Effector memory CD8-positive, alpha-beta T cell (primary cell): ENCODE measurements at places on chromosomes 3 and 15.

GRCh38 chr15:41285285-41285684 is 47.1 kb downstream of the OIP5 start:
- no peak for DNase-seq

DNA sequence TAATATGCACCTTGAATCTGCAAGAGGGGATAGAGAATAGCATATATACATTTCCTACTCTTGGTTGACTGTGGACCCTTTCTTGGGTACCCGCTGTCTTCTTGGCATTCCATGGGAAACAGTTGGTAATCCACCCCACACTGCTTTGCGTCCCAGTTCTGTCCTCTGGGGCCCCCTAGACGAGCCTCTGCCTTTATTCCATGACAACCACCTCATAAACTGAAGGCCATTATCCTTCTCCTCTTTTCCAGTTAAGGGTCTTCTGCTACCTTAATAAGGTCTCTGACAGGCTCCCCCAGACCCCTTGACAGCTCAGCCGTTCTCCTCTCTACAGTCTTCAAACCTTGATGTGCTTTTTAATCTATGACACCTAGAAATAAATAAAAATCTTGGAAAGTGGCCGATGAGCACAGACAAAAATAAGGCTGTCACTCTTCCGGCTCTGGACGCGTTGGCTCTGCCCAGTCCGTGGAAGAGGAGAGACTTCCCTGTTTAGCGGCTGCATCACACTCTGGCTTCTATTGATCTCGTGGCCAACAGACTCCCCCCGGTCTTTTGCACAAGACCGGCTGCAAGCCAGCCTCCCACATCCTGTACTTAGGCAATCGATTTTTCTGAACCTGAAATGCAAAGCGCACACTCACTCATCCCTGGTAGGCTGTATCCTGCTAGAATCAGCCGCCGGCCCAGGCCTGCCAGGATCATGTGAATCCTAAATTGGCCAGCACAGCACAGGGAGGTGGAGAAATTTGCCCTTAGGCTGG is 251.0 kb upstream of the TLE3 start:
- no peak for DNase-seq

GRCh38 chr3:152430223-152431002 is 161.7 kb downstream of the MBNL1 start:
- no peak for DNase-seq

GRCh38 chr3:143172062-143172794 is 52.7 kb downstream of the CHST2 start:
- DNase-seq: no peak

GRCh38 chr3:37913522-37913921 is 51.8 kb downstream of the CTDSPL start:
- DNase-seq: no peak

DNA sequence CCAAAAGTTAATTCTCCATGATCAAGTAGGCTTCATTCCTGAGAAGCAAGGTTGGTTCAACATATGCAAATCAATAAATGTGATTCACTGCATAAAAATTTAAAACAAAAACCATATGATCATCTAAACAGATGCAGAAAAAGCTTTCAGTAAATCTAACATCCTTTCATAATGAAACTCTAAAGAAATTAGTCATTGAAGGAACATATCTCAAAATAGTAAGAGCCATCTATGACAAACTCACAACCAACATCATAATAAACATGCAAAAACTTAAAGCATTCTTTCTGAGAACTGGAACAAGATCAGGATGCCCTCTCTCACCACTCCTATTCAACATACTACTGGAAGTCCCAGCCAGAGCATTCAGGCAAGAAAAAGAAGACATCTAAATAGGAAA is 254.1 kb downstream of the AGBL1 start:
- no peak for DNase-seq

DNA sequence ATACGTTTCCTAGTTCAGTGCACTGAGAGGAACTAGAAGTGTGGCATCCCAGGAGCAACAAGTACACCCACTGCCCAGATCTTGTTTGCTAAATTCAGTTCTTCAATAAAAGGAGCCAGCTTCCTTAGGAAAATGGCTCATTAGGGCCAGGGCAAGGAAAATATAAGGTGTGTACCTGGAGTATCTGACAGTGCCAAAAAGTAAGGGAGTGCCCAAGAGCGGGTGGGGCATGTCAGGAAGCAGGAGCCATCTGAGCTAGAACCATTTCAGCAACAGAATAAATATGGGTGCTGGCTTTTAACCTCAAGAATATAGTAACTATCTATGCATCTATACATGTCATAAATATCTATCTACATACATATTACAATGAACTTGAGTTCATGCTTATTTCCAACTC is 44.1 kb downstream of the SLC41A3 start:
- no peak for DNase-seq

DNA sequence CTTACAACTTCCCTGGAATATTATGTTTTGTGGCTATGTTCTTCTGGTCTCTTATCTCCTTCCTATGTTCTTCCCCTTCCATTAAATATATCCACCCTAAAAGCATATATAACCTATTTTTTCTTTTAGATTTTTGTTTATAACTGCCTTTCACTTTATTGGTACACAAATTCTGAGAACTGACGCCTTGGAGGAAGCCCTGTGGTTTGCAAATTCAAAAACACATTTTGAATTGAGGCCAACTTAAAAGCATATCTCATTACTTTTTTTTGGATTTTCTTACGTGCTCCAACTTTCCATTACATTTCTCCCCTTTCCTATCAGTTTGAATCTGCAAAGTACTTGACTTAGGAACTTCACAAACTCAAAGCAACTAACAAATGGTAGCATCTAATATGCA is 15.3 kb upstream of the COLQ start:
- DNase-seq: no peak

DNA sequence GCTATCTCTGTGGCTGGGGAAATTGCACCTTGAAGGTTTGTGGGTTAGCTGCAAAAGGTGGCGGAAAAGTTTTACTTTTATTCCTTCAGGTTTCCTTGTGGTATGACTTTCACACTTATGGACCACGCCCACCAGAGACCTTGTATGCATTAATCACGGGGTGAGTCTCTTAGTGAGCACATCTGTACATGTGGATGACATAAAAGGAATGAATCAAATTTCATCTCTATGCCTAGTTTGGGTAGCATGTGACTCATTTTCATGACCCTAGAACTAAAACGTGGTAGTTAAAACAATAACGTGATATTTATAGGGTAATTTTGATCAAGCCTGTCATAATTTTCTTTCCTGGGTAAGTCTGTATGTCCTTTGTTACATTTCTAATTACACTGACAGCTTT is 141.7 kb downstream of the PDCD6IP start:
- DNase-seq: no peak

DNA sequence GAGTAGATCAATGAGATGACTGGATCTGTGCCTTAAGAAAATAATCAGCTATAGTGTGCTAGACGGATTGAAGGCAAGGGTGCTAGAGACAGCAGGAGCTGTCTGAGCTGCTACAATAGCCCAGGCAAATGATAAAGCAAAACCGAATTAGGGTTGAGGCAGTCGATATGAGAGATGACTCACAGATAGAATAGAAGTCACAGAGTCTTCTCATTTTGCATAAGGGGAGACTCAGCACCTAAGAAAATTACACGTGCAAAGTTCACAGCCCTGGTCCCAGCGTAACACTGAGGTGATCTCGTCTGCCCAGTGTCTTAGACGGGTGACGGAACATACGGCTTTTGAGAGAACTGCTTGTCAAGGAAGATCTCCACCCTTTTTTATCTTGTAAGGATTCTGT is 11.6 kb downstream of the LPP start:
- DNase-seq: no peak

- DNase-seq: no peak
Observed at GRCh38 chr15:92949604-92950249, 49.6 kb downstream of the CHD2 start.

DNA sequence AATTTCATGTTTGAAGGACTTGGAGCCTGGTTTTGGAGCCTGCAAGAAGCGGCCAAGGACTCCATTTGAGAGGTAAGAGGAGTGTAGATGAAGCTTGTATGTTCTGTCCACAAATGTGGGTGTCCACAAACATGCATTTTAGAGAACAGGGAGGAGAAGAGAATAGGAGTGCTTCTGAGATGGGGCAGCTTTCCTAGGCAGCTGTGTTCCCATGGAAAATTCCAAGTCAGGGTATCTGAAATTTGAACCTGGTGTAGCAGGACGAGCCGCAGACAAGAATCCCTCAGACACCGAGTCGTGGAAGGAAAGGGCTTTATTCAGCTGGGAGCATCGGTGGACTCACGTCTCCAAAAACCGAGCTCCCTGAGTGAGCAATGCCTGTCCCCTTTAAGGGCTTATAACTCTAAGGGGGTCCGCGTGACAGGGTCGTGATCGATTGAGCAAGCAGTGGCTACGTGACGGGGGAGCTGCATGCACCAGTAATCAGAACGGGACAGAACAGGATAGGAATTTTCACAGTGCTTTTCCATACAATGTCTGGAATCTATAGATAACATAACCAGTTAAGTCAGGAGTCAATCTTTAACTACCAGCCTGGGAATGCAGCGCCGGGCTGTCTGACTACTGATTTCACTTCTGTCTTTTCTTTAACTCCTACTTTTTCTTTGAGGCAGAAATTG is 71.4 kb upstream of the WDR72 start:
- DNase-seq: no peak

DNA sequence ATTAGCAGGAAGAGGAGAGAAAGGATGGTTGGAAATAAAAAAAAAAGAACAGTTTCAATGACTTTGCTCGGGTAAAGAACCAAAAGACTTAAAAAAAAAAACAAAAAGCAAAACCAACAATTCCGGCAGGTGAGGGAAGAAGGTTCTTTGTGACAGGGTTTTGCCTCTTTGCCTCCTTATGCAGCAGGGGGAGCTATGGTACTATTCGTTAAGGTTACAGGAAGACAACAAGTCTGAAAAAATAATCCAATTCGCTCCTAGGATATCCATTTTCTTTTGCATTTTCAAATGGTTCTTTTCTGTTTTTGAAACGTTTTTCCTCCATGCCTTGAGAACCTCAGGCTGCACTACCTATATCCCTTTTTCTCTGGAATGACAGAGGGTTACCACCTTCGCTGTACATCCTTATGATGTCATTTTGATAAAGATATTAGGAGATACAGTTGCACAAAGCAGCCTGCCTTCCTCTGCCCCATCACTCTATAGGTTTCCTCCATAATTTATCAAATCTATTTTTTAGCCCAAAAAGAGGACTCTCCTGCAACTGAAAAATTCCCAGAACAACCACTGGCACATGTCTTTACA is 55.0 kb downstream of the CFAP20DC start:
- DNase-seq: no peak

GRCh38 chr3:183822631-183823030 is 2.7 kb downstream of the MAP6D1 start:
- no peak for DNase-seq

DNA sequence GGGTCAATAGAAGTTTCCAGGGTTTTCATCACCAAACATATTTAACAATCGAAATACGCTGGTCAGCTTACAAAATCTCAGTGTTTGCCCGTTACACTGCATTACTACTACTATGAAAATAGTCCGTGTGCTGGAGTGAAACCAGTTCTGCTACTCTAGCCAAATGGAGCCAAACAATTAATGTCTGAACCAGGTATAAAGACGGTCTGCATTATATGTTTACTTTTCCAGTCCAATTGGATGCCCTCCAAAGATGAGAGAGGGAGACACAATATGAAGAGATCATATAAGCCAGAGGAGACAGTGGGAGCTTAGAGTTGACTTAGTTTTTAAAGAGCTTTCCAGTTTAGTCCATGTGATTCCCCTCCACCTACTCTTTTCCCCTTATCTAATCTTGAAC is 6.3 kb upstream of the DUT start:
- no peak for DNase-seq

DNA sequence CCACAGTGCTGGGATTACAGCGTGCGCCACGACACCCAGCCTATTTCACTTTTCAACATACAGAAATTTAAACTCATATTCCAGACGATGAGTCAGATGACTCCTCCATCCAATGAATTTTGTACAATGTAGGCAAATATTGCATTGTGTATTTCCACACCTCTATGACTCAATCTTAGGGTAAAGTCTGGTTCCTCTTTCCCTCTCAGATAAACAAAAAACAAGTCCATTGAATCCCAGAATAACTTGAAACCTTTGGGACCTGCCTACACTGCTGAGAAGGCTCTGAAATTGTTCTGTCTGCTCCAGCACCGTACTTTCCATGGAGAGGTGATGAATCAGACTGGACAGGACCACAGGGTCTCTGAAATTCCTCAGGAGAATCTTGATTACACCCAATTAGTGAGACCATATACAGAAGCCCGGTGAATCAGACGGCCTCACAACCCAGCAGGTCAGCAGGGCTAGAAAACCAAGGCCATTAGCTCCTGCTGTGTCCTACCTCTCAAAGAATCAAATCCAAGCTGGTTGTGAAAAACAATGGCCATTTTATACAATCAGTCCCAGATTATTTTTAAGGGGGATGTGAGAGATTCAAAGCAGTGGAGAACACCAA is 112.6 kb downstream of the ERC2 start:
- DNase-seq: no peak

GRCh38 chr3:189158034-189158433 is 13.7 kb upstream of the TPRG1 start:
- no peak for DNase-seq

DNA sequence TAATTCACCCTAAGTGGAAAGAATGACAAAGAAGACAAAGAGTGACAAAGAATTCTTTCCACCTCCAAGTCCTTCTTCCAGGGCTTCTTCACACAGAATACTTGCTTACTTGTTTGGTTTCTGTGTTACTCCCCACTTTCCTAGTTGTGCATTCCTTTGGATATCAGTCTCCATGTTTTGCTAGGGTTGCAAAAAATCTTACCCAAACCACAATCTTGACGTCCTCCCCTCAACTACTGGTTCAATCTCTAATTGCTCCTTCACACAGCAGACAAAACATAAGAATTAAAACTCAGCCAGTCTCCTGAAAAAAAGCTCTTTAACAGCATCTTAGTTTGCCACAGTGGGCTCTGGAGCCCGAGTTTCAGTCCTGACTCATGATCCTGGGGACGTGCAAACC is 297.6 kb upstream of the CHRNA7 start:
- no peak for DNase-seq

- no peak for DNase-seq
Observed at GRCh38 chr15:26376243-26376642, 396.6 kb downstream of the GABRB3 start.

GRCh38 chr3:107250221-107250620 is 127.0 kb upstream of the CCDC54 start:
- no peak for DNase-seq

DNA sequence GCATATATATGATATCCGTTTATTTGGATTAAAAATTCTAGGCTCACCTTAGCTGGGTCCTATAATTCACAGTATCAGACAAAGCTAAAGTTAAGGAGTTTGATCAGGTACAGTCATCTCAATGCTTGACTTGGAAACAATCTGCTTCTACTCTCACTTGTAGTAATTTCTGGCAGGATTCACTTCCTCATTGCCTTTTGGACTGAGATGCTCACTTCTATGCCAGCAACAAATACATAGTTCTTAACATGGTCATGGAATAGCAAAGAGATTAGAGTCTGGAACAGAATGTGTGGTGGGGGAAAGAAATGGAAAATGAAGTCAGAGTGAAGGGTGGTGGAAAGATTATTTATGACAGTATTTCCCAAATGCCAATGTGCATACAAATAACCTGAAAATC is 693.6 kb downstream of the CADM2 start:
- no peak for DNase-seq

GRCh38 chr15:73357999-73358665 is 10.6 kb downstream of the HCN4 start:
- DNase-seq: no peak

- DNase-seq: no peak
Observed at GRCh38 chr3:131568460-131568859, 65.7 kb upstream of the MRPL3 start.
